ENCODE measurements at places on chromosomes 12 and 14.

GRCh38 chr12:130672089-130672820 lies 43.8 kb downstream of the RIMBP2 start:
- DNase-seq, result no peak

- DNase-seq, result no peak
These were observed 259.1 kb downstream of the PCNX1 start for GRCh38 chr14:71166180-71166837.

DNA sequence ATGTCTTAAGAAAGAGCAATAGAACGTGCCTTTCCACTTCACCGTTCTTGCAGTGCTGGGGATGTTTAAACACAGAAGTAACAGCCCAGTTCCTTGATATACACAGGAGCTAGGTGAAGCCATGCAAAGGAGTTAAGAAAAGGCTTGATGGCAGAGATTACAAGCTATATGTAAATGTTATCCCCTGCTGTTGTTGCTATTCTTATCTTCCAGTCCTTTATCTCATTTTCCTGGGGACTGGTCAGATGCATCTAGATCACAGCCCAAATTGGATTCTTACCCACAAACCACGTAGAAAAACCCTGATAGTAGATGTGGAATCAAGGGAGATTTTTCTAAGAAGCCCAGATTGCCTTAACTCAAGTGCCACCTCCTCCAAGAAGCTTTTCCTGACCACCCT lies 5.5 kb downstream of the ASCL1 start:
- DNase-seq, result no peak

GRCh38 chr12:108254517-108255251 lies 84.4 kb downstream of the CMKLR1 start:
- no peak for DNase-seq

- no peak for DNase-seq
These were observed 104.5 kb downstream of the SLC8A3 start for GRCh38 chr14:70084226-70084625.

- no peak for DNase-seq
These were observed 85.3 kb downstream of the TMEM260 start for GRCh38 chr14:56664811-56665421.

DNA sequence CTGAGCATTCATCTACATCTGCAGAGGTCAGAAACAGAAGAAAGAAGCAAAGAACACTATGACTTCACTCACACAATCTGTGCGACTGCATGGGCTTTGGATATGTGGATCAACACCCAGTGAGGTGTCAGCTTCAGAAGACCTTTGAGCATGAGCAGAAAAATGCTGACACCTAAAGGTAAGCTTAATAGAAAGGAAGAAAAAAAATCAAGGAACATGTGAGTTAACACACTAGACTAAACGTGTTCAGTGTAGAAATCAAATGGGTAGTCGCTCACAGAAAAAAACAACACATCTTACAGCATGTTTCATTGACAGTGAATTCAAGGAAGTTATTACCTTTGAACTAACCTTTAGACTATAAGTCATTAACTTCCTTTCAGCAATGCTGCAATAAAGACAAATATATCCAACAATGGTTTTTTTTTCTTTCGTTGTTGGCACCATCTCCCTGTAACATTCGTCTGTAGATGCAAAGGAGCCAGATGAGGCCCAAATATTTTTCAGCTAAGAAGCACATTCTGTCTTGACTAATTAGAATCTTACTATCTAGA lies 30.9 kb downstream of the RTRAF start:
- DNase-seq, result no peak

DNA sequence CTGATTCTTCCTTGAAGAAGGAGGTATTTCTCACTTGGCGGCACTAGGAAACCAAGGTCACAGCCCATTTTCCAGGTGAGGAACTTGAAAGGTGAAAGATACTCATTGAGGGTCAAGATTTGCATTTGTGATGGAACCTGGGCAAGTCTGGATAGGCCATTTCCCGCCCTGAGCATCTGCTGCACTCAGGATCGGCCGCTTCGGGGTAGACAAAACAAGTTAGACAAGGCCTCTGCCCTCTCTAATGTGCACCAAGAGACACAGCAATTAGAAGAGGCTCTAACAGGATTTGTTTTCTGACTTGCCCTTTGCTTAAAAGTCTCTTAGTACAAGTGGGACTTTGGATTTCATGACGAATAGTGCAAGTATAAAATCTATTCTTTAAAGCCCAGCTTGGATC lies 167.2 kb downstream of the KTN1 start:
- DNase-seq, result no peak

- no peak for DNase-seq
These were observed 41.1 kb downstream of the CYP46A1 start for GRCh38 chr14:99724939-99725773.

GRCh38 chr12:2198005-2198501 lies 145.3 kb downstream of the CACNA1C start:
- DNase-seq, result no peak

DNA sequence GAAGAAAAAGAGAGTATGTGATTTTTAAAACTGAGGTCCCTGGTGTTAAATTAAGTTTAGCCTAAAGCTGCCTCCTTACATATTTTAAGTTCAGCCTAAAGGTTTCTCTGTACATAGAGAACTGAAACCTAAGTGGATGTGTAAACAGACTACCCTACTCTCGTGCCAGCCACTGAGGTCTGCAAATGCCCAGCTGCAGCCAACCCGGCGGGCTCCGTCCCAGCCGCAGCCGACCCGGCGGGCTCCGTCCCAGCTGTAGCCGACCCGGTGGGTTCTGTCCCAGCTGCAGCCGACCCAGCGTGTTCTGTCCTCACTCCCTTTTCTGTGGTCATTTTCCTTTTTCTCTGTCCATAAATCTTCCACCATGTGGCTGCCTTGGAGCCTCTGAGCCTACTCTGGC lies 97.2 kb upstream of the SFSWAP start:
- no peak for DNase-seq

DNA sequence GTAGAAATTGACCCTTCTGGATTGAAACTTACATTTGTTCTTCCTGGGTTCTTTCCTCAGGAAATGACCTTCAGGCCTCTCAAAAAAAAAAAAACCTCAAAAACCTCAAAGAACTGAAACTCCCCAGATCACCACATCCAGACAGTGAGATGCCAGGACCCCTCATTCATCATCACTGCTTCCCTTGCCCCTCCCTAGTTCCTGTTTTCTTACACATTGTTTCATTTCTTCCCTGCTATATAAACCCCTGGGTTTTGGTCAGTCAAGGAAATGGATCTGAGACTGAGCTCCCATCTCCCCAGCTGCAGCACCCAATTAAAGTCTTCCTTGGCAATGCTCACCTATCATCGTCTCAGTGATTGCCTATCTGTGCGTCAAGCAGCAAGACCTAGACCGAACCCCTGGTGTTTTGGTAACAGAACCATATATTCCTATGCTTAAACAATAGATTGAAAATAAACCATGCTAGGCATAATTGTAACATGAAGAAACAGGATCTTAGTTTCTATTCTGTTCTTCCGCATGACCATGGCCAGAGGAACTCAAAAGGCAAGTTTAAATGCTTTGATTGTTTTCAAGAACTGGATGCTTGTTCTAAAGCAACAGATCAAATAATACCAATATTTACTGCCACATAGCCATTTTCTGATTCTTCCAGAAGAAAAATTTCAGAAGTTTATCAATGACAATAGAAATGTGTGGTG lies 108.0 kb upstream of the MAX start:
- DNase-seq, result no peak

DNA sequence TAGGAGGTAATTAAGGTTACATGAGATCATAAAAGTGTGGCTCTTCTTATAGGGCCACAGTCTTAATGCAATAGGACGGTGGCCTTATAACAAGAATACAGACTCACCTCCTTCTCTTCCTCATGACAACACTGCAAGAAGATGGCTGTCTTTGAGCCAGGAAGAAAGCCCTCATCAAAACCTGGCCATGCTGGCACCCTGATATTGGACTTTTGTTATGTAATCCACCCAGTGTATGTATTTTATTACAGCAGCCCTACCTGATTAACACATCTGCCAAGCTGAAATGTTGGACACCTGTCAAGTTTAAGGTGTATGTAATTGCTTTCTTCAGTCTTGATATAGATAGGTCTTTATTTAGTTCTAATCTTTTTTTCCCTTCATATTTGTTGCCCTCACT lies 217.0 kb downstream of the GPHN start:
- no peak for DNase-seq

- no peak for DNase-seq
These were observed 6.5 kb upstream of the WASHC4 start for GRCh38 chr12:105100998-105101397.

DNA sequence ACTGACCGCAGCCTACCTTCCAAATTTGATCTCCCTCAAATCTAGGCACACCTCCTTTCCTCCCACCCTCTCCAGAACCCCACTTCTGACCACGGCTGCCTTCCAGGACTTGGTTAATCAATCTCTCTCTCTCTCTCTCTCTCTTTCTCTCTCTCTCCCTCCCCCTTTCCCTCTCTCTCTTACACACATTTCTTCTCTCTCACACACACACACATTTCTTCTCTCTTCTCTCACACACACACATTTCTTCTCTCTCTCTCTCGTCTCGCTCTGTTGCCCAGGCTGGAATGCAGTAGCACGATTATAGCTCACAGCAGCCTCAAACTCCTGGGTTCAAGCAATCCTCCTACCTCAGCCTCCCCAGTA lies 521 bp upstream of the GMFB start:
- DNase-seq, result no peak

- DNase-seq, result no peak
These were observed 85.4 kb downstream of the PIWIL1 start for GRCh38 chr12:130423136-130423535.

DNA sequence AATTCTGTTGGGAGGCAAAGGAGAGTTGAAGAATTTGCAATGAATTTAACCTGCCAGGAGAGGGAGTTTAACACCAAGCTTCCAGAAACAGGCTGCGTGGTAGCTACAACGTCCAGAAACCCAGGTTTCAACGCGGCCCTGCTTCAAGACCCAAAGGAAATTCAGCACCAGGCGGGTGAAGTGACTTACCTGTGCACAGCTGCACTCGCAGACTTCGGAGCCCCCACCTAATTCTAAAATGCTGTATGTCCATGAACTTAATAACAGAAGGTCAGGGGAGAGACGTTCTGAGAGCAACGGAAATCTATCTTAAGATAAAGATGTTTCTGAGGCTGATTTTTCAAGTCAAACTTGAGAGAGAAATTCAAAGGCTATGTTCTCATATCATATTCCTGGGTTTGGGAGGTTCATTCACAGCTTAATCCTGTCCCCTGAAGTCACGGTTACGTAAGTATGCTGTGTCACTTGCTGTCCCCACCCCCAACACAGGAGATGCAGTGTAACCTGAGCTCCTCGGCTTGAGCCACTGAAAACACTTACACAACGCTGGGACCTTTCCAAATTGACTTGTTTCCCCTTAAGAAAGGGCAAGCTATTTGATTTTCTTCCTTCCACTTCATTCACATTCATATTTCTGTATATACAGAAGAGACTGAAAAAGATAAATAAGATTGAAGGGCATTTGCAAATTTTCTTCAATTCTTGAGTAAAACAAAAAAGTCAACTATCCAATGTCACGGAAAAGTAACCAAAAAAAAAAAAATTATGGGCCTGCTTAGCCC lies 22.7 kb downstream of the CLIP1 start:
- DNase-seq, result no peak

DNA sequence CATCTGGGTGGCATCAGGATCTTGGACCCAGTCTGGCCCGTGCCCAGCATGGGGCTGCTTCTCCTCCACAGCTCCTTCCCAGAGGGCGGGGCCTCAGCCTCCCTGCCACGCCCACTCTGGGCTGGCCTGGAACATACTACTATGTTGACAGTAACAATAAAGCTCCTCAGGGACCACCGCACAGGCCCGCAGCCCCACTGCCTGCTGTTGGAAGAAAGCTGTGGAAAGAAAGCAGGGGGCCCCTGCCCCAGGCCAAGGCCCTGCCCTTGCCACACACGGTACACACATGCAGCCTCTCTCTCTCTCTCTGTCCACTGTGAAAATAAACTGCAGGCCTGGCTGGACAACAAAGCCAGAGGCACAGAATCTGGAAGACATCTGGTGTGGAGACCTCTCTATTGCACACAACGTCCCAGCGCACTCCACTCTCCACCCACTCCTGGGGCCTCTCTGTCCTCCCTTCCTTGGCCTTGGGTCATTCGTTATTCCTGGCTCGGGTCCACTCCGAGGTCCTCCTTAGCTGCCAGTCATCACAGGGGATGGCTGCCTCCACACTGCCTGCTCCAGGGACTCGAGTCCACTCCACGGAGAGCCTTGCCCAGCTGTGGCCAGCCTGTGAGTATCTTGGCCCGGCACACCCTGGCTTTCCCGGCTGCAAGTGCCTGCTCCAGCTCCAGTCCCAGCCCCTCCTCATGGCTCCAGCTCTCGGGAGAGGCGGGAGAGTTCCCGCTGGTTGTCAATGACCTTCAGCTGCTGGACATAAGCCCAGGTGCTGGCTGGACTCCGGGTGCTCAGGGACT lies 11.8 kb upstream of the ENDOU start:
- peak; percentile 56 for DNase-seq

GRCh38 chr12:117486840-117487659 lies 125.6 kb upstream of the NOS1 start:
- no peak for DNase-seq

DNA sequence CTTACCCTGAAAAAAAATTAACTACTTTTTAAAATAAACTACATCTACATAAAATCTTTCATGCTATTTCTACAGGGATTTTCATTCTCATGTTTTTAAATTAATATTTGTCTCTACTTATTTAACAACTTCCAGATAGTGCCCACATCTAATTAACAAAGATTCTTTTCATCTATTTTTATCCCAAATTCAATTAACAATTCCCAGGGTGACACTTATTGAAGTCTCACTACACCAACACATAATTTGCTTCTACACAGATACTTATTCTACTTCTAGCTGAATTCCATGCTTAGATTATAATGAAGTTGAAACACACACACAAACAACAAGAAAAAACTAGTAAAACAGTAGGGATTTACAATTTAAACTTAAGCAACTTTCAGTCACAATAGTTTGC lies 336.6 kb downstream of the ACSS3 start:
- no peak for DNase-seq

DNA sequence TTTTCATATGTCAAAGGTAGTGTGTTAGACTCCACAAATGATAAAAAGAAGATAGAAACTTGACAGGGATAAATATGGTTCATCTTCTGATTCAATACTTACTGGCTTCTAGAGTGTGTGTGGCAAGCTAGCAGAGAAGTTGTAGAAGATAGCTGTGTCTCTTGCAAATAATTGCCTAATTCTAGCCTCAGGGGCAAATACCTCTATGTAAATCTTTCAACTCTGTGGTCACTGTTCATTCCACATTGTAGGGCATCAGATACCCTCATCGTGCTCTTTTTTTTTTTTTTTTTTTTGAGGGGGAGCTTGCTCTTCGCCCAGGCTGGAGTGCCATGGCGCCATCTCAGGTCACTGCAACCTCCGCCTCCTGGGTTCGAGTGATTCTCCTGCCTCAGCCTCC lies 1.7 kb downstream of the OLR1 start:
- DNase-seq, result no peak

DNA sequence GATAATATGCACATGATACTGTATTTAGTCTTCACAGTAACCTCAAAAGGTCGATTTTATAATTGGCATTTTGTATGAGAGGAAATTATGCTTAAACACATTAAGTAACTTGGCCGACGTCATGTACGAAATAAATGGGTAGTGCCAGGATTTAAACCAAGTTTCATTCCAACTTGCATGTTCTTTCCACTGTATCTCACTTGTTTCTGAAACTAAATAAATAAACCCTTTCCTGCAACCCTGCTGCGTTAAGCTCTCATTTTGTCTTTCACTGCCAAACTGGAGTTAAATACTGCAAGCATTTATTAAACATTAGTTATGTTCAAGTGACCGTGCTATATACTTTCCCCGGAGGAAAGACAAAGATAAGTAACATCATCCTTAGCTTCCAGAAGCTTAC lies 293.9 kb upstream of the PRKD1 start:
- no peak for DNase-seq
